Activated T-helper 2 cell treated with anti-CD3 and anti-CD28 coated beads, Interferon-gamma antibody, Interleukin-2, Interleukin-4, amounts not matched to agents 10 μg/mL and 5 μg/mL and 100 μg/mL, durations not matched to agents 14 hours and 24 hours and 36 hours (primary cell): ENCODE measurements at places on chromosomes 6 and 20.

DNA sequence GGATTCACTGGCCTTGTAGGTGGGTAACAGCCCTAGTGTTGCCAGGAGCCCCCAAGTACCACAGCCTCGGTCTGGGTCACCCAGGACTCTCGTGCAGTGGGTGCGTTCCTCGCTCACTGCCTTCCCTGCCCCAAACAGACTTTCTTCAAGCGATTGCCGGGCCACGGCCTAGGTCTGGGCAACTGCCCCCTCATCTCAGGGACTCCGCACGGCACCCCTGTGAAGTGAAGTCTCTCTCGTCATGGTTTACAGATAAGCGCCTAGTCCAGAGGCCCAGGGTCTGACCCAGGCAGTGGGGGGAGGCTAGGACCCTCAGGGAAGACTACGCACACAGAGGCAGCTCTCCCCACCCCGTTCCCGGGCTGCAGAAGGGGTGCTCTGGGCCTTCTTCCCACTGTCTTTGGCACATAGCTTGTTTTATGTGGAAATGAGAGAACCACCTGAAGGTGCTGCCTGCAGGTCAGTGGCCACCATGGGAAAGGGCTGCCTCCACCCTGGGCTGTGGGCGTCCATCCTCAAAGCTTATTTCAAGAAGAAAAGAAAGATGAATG lies 220.8 kb downstream of the ERMARD start:
- H3K36me3 ChIP-seq, result no peaks in the 10 kb centered on the region
- no peaks in the 10 kb centered on the region for H3K27me3 ChIP-seq
- H3K4me3 ChIP-seq, result no peak overlapping the region

- no peak overlapping the region for H3K27ac ChIP-seq
- no peaks in the 10 kb centered on the region for H3K36me3 ChIP-seq
- no peak for DNase-seq
- no peaks in the 10 kb centered on the region for H3K4me1 ChIP-seq
Measured at GRCh38 chr6:118206221-118206620, 299.2 kb downstream of the SLC35F1 start.

DNA sequence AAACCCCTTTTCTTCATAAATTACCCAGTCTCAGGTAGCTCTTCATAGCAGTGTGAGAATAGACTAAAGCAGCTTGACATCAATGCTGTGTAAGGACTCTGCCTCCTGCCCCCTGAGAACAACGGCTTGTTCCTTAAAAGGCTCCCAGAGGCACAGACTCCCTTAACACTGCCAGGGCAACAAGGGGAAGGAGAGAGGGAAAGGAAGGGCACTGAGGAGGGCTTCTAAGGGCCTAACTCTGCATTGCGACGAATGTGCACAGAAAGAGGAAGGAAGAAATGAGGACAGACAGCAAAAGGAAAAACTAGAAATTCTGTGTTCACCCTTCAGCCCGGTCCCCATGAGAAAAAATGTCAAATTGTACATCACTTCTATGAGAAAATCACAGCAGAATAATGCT lies 74.0 kb downstream of the AGPAT4 start:
- no peak overlapping the region for H3K4me3 ChIP-seq
- H3K4me1 ChIP-seq, result no peaks in the 10 kb centered on the region
- H3K36me3 ChIP-seq, result peaks cover 4% of the 10 kb centered on the region
- no peaks in the 10 kb centered on the region for H3K27me3 ChIP-seq
- DNase-seq, result no peak

DNA sequence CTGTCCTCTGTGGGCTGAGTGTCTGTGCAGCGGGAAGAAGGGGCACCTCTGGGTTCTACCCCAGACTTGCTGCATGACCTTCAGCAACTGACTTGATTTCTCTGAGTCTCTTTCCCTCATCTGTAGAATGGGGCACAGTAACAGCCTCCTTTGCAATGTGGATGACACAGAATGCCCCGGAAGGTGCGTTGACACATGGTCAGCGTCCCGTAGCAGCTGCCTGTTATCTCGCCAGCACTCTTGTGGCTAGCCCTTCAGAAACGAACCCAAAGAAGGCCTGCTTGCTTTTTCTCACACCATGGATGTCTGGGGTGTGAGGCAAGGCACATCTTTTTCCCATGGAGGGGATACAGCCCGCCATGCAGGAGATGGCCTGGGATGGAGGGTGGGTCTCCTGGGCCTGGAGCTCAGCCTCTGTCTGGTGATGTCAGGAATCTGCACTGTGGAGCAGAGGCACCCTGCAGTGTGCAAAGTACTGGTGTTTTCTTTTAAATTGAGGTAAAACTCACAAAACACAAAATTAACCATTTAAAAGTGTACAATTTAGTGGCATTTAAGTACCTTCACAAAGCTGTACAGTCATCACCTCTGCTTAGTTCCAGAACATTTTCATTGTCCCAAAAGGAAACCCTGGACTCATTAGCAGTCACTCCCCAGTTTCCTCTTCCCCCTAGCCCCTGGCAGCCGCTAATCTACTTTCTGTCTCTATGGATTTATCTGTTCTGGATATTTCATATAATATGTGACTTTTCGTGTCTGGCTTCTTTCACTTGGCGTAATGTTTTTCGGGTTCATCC lies 59.8 kb upstream of the FAM83D start:
- no peaks in the 10 kb centered on the region for H3K27me3 ChIP-seq
- peaks cover 56% of the 10 kb centered on the region for H3K36me3 ChIP-seq
- H3K27ac ChIP-seq, result no peak overlapping the region

DNA sequence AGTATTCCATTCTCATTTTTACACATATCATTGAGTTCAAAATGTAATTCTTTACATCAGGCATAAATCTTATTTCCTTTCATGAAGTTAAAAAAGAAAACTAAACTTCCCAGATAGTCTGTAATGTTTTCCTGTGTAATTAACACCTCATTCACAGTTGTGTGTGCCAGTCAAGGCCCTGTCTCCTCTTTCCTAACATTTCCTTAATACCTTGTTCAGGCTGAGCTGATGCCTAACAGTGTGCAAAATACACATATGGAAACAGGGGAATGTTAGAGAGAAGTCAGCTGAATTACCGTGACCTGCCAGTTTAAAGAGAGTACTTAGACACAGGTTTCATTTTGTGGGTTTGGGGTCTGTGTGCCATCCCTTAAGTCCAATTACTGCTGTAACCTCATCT lies 208.7 kb downstream of the COL9A1 start:
- H3K27me3 ChIP-seq, result no peaks in the 10 kb centered on the region
- no peak overlapping the region for H3K4me3 ChIP-seq
- H3K36me3 ChIP-seq, result no peaks in the 10 kb centered on the region
- no peak for DNase-seq

GRCh38 chr6:42113936-42114636 lies 28.3 kb downstream of the C6orf132 start:
- DNase-seq, result no peak
- H3K4me1 ChIP-seq, result peaks cover 1% of the 10 kb centered on the region
- peaks cover 9% of the 10 kb centered on the region for H3K27me3 ChIP-seq
- H3K4me3 ChIP-seq, result no peak overlapping the region
- H3K27ac ChIP-seq, result no peak overlapping the region

DNA sequence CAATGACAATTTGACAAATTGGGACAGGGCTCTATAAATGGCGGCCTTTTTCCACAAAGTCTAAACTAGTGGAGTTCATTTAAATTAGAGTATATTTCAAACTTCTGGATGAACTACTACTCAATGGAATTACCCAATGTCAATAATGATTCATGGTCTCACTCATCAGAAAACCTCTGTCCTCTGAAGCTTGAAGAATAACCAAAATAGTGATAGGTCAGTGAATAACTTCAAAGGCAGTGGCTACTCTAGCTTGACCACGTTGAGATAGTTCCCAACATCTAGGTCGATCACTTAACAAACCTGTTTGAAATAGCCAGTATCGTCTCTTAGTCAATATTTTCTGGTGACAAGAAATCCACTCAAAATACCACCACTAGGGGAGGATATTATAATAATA lies 197.6 kb downstream of the HDGFL1 start:
- no peak overlapping the region for H3K27ac ChIP-seq
- no peaks in the 10 kb centered on the region for H3K27me3 ChIP-seq
- no peak overlapping the region for H3K4me3 ChIP-seq
- DNase-seq, result no peak
- no peaks in the 10 kb centered on the region for H3K36me3 ChIP-seq
- H3K4me1 ChIP-seq, result no peaks in the 10 kb centered on the region

DNA sequence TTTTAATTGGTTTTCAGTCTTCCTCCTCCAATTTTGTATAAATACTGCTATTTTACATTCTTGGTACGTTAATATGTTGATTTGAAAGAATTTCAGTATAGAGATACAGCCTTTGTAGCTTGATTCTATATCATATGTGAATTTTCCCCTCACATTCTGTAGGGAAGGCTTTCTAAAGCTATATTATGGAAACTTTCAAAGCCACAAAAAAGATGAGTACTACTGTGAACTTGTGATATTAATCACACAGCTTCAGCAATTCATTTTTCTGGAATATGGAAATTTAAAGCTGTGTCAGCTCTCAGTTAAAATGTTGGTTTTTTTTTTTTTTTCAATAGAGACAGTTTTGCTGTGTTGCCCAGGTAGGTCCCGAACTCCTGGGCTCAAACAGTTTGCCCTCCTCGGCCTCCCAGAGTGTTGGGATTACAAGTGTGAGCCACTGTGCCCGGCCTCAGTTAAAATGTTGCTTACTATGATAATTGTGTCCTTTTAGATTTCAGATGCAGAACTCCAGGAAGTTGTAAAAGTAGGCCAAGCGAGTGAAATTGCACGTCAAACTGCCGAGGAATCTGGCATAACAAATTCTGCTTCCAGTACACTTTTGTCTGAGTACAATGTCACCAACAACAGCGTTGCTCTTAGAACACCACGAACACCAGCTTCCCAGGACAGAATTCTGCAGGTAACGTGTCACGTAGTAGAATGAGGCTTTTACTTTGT lies 20.6 kb downstream of the CDC5L start:
- peaks cover 92% of the 10 kb centered on the region for H3K36me3 ChIP-seq
- no peak overlapping the region for H3K4me3 ChIP-seq
- peaks cover 22% of the 10 kb centered on the region for H3K4me1 ChIP-seq
- DNase-seq, result no peak
- peak overlapping the region; percentile 44 for H3K27ac ChIP-seq

DNA sequence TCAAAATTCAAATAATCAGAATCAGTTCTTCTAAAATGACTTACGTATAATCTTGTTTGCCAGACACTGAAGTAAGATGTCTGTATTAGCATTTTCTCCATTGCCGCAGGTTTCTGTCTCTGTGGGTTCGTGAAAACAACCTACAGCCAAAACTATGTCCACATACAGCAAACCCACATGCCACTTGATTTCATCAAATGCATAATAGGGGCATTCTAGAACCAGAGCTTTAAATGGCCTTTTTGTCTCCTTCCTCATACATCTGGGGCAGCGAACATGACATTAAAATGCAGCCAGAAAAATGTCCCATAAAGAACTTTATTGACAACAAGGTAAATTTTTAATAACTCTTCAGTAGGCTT lies 90.2 kb upstream of the QKI start:
- H3K4me3 ChIP-seq, result no peak overlapping the region
- peaks cover 6% of the 10 kb centered on the region for H3K27me3 ChIP-seq
- no peak for DNase-seq
- no peaks in the 10 kb centered on the region for H3K4me1 ChIP-seq
- H3K27ac ChIP-seq, result no peak overlapping the region
- H3K36me3 ChIP-seq, result no peaks in the 10 kb centered on the region

GRCh38 chr6:97306544-97307320 lies 23.7 kb upstream of the MMS22L start:
- H3K36me3 ChIP-seq, result no peaks in the 10 kb centered on the region
- no peak overlapping the region for H3K4me3 ChIP-seq
- H3K4me1 ChIP-seq, result no peaks in the 10 kb centered on the region
- no peak overlapping the region for H3K27ac ChIP-seq

- peaks cover 7% of the 10 kb centered on the region for H3K36me3 ChIP-seq
- H3K4me1 ChIP-seq, result peaks cover 27% of the 10 kb centered on the region
- H3K4me3 ChIP-seq, result no peak overlapping the region
- DNase-seq, result no peak
Measured at GRCh38 chr6:57207141-57207540, 15.0 kb downstream of the RAB23 start.

- peaks cover 3% of the 10 kb centered on the region for H3K36me3 ChIP-seq
- peak within 1 kb of the TSS; percentile 90 for H3K27ac ChIP-seq
- DNase-seq, result peak; percentile 85
- peaks cover 22% of the 10 kb centered on the region for H3K4me1 ChIP-seq
- peaks cover 9% of the 10 kb centered on the region for H3K27me3 ChIP-seq
Measured at GRCh38 chr20:17569616-17570346, at the start of gene DSTN. Gene DSTN (plus strand): TSS chr20:17570075. CDS start chr20:17570209, 134 bp downstream.

GRCh38 chr20:51526106-51526470 lies 16.4 kb downstream of the NFATC2 start:
- H3K4me3 ChIP-seq, result peak overlapping the region; percentile 73
- peaks cover 65% of the 10 kb centered on the region for H3K36me3 ChIP-seq
- peak overlapping the region; percentile 92 for H3K27ac ChIP-seq
- H3K27me3 ChIP-seq, result no peaks in the 10 kb centered on the region
- peaks cover 66% of the 10 kb centered on the region for H3K4me1 ChIP-seq
- DNase-seq, result no peak

- DNase-seq, result no peak
- H3K36me3 ChIP-seq, result peaks cover 8% of the 10 kb centered on the region
- H3K27ac ChIP-seq, result no peak overlapping the region
- H3K4me1 ChIP-seq, result peaks cover 26% of the 10 kb centered on the region
- H3K4me3 ChIP-seq, result peak overlapping the region; percentile 76
Measured at GRCh38 chr6:26222571-26222970, 135.3 kb downstream of the HFE start.

- peak overlapping the region; percentile 18 for H3K4me3 ChIP-seq
- no peaks in the 10 kb centered on the region for H3K27me3 ChIP-seq
- DNase-seq, result no peak
- peak overlapping the region; percentile 79 for H3K27ac ChIP-seq
- H3K4me1 ChIP-seq, result peaks cover 40% of the 10 kb centered on the region
Measured at GRCh38 chr20:47273591-47274235, 82.8 kb downstream of the ZMYND8 start.

- no peak overlapping the region for H3K27ac ChIP-seq
- no peak overlapping the region for H3K4me3 ChIP-seq
- peaks cover under 1% of the 10 kb centered on the region for H3K36me3 ChIP-seq
- DNase-seq, result no peak
- no peaks in the 10 kb centered on the region for H3K27me3 ChIP-seq
- peaks cover 2% of the 10 kb centered on the region for H3K4me1 ChIP-seq
Measured at GRCh38 chr20:37973059-37973910, 60.0 kb downstream of the TTI1 start.

- no peak for DNase-seq
- no peaks in the 10 kb centered on the region for H3K36me3 ChIP-seq
- H3K27me3 ChIP-seq, result no peaks in the 10 kb centered on the region
- H3K4me1 ChIP-seq, result no peaks in the 10 kb centered on the region
- no peak overlapping the region for H3K4me3 ChIP-seq
- no peak overlapping the region for H3K27ac ChIP-seq
Measured at GRCh38 chr6:164102693-164103092, 688.2 kb downstream of the QKI start.

- H3K4me1 ChIP-seq, result no peaks in the 10 kb centered on the region
- DNase-seq, result no peak
- H3K36me3 ChIP-seq, result no peaks in the 10 kb centered on the region
- H3K27ac ChIP-seq, result no peak overlapping the region
- no peaks in the 10 kb centered on the region for H3K27me3 ChIP-seq
Measured at GRCh38 chr20:59214606-59215547, 51.3 kb downstream of the ZNF831 start.

- H3K4me3 ChIP-seq, result no peak overlapping the region
- no peaks in the 10 kb centered on the region for H3K27me3 ChIP-seq
- peaks cover 24% of the 10 kb centered on the region for H3K4me1 ChIP-seq
- no peak for DNase-seq
- no peak overlapping the region for H3K27ac ChIP-seq
- H3K36me3 ChIP-seq, result peaks cover 77% of the 10 kb centered on the region
Measured at GRCh38 chr20:36929290-36929689, 22.2 kb downstream of the SAMHD1 start.
